ENCODE measurements at places on chromosomes 7 and 10.

GRCh38 chr10:7525314-7526016, 114.6 kb upstream of the SFMBT2 start:
- peak; percentile 40 for DNase-seq

- DNase-seq, result no peak
These were observed 31.4 kb upstream of the PLXNA4 start for GRCh38 chr7:132607656-132608055.

GRCh38 chr10:2619916-2620315, 447.4 kb upstream of the PFKP start:
- no peak for DNase-seq

- DNase-seq, result no peak
These were observed 42.9 kb upstream of the PSAP start for GRCh38 chr10:71893920-71894319.

GRCh38 chr7:50688226-50688590, 94.5 kb downstream of the GRB10 start:
- no peak for DNase-seq

DNA sequence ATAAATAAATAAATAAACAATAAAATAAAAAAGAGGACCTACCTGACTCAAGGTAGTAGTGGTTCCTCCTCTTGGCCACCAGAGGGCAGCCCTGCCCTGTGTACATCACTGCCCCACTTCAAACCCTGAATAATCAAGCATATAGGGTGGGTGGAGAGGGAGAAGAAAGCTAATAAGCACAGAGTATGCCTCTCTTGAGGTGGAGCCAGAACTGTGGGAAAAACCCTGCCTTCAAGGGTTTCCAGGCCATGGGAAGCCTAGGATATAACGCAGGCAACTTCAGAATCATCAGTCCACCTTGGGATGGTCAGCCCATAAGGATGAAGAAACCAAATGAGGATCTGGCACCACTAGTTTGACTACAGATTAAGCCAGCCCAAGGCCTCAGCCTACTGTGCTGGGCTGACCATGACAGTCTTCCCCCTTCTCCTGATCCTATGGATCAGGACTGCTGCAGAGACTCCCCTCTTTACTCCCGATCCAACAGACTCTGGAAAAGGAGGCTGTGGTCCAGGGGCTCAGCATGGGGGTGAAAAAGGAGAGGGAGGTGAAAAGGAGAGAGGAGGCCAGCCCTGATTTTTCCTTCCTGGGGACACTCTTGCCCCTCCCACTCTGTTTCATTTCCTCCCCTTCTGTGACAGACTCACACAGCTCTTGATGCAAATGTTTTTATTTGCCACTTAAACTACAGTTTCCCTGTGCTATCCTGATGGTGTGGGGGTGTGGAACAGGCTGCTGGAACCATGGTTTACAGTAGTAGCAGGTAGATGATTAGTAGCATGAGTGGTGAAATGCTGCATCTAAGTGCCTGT, 10.1 kb downstream of the AVPI1 start:
- DNase-seq, result no peak

GRCh38 chr10:8036506-8037198, 17.8 kb upstream of the GATA3 start:
- DNase-seq, result no peak

- DNase-seq, result no peak
These were observed 1.0 kb upstream of the FFAR4 start for GRCh38 chr10:93565446-93565845.

DNA sequence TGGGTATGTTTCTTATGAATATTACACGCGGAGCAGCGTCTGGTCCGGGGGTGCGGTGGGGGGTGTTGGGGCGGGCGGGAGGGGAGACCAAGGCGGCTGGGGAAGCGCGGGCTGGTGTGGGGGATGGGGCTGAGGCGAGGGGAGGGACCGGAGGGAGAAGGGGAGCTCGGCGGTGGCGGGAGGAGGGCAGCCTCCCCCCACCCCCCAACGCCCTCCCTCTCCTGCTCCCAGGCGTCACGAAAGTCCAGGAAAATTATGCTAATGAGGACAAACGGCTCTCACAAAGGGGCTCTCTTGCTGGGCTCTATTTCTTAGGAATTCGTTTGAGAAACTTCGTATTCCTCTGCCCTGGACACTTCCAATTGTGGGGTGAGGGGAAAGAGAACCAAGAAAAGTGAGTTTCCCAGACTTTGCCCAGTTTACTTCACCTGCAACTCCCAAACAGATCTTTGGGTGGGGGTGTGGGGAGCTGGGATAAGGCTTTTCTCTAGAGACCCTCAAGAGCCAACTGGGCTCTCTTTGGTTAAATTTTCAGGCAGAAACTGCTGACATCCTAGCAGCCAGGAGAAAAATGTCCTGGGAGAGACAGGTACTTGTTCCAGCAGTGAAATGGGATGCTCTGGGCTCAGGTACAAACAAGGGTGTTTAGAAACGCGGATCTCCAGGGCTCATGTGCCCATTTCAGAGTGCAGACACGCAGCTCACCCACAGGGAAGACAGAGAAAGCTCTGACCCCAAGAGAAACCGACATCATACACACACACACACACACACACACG, 11.7 kb upstream of the HOXA2 start:
- DNase-seq, result no peak

DNA sequence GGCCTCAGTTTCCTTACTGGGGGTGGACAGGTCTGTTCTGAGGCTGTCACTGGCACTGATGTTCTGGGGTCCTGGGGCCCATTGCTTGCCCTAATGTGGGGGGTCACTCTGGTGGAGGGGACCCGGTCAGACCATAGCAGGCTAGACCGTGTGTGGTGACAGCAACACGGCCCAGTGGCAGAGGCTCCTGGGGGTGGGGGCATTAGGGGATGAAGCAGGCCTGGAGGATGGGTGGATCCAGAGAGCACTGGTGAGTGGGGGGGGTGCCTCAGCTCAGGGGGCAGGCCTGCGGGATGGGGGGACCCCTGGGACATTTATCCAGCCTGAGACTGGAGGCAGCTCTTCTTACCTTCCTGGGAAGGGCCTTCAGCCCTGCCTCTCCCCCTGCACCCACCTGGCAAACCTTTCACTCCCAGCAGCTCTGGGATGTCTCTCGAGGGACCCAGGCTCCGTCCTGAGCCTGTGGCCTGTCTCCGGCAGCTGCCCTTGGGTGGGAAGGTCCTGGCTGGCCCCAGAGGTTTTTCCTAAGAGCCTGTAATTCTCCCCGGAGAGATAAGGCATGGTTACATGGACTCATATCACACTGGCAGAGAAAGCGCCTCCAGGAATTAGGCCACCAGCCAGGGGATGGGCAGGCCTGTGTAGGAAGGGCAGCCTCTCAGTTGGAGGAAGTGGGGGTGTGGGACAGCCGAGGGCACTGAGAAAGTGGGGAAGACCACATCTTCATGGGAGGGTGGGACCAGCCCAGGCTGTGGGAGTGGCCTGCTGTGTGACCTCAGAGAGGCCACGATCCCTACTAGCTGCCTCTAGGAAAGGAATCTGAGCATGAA, 147.7 kb downstream of the UBE2H start:
- DNase-seq, result no peak

DNA sequence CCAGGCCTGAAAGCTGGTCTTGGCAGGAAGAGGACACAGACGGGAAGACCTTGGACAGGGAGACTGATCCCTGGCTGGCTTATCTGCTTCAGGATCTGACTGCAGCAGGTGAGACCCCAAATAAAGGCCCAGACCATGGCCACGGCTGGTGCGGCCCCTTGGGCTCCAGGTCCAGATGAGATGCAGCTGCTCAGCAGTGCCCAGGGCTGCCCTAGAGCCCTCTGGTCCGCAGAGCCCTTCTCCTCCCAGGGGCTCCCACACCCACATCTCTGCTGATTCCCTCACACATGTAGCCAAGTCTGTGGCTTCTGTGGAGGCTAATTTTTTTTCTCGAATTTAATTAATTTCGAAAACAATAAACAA, 46.3 kb downstream of the VIPR2 start:
- no peak for DNase-seq

GRCh38 chr7:42142089-42142488, 94.9 kb downstream of the GLI3 start:
- DNase-seq, result no peak

DNA sequence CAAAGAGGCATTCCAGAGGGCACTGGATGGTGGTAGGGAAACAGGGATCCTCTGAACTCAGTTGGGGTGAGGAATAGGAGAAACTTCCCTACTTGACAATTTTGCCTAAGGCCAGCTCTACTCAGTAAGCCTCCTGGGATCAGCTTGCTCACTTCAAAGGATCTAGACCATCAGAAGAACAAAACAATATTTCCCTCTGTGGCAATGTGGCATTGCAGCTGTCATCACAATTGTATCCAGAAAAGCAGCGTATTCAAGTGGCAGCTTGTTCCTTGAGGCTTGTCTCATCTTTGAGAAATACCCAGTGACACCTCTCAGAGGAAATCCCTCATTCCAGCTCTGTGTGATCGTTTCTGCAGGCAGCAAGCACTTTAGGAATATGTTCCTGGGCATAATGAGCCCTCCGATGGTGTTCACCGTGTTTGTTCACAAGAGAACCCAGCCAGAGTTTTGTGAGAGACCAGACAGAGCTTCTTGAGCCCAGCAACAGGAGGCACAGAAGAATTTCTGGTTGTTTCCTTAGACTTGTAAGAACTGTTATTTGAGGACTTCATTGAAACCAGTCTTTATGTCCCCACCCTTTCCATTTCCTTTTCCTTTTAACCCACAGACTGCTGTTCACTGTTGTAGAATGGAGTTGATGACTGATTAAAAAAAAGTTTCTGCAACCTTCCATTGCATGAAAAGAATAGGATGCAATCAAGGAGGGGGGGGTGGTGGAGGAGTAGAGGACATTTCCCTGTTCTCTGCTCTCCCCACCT, 747.3 kb downstream of the LRMDA start:
- DNase-seq, result no peak

GRCh38 chr10:118102121-118102520, 55.4 kb upstream of the RAB11FIP2 start:
- no peak for DNase-seq

DNA sequence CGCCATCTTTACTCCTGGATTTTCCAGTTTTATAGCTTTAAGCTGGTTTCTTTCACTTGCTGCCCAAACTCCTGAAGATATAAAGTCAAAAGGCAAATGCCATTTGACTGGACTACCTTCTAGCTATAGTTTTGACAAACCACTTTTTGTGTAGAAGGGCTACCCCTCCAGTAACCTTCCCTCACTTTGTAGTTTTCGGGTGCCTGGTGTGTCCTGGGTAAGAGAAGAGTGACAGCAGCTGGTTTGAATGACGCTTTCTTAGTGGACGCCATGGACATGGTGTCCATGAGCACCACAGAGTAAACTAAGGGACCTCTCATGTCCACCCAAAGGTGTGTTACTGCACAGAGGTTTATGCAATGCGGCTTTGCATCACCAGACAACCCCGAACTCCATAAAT, 21.2 kb upstream of the PITRM1 start:
- no peak for DNase-seq

DNA sequence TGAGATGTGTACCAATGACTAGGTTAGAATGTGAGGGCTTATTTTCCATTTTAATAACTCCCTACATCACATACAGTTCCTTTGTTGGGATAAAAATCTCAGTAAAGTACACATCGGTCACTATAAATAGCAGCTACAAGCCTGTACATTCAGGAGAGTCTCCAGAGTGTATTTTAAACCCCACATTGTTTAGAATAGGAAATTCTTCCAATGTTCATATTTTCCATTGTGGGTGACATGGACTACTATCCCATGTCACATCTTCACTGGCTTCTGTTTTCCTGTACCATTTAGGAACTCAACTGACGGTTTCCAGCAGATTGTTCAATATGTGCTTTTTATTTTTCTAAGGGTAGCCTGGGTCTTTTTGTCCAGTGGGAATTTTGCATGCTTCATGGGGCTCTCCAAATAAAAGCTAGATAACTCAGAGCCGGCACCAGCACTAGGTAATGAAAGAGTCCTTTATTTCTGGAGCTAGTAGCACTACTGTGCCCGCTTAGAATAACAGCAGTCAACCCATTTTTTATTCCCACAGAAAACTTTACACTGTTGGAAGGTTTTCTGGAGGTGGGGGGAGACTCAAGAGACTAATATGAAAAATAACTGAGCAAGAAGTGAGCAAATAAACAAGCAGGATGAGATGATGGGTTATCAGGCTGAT, 100.5 kb downstream of the CALD1 start:
- DNase-seq, result no peak

GRCh38 chr10:43230909-43231522, 35.8 kb downstream of the RASGEF1A start:
- no peak for DNase-seq

DNA sequence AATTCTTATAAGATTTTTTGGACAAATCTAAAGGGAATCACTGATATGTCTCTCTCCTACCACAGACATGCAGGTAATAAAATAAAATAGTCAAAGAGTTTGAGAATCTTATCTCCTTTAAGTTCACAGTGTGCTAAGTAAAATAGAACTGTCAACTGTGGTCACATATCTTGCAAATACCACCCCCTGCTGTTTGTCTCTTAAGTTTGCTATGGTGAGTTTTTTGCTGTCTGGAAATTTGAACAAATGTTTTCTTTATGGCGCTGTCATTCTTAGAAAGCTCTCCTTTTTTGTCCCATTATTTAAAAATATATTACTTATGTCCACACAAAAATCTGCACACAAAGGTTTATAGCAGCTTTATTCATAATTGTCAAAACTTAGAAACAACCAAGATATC, 19.6 kb downstream of the GIMAP5 start:
- no peak for DNase-seq

DNA sequence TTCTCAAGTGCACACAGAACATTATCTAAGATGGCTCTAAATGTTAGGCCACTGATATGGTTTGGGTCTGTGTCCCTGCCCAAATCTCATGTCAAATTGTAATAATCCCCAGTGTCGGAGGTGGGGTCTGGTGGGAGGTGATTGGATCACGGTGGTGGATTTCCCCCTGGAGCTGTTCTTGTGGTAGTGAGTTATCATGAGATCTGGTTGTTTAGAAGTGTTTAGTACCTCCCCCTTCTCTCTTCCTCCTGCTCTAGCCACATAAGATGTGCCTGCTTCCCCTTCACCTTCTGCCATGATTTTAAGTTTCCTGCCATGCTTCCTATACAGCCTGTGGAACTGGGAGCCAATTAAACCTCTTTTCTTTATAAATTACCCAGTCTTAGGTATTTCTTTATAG, 11.2 kb upstream of the GSTK1 start:
- DNase-seq, result no peak

- DNase-seq, result no peak
These were observed 252.0 kb downstream of the SKIDA1 start for GRCh38 chr10:21273400-21273968.

DNA sequence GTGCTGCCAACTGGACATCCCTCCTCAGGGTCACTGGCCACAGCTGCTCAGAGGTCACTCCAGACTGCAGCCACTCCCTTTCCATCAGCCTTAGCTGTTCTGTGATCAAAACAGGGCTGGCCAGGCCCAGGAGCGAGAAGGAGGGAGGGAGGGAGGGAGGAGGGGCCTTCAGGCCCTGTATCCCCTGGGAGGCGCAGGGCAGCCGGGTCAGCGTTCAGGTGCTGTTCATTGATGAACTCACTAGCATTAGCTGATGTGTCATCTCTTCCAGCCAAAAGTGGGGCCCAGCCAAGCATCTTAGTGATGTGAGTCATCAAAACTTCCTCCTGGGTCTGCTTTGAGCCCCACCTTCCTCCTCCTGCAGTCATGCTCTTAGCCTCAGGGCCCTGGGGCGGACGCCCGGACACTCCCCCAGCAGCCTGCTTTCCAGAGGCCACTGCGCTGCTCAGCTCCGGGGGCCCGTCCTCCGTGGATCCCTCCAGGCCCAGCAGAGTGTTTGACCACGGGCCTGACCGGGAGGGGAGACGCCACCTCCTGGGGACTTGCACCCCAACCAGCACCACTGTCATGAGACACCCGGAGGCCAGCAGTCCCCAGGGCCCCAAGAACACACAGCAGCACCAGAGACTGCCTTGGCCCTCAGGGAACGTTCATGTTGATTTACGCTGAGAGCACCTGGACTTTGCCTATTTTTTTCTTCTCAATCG, 149.2 kb downstream of the PRKAG2 start:
- peak; percentile 83 for DNase-seq

Measured in AG09309 (cell line).